Hematopoietic multipotent progenitor cell (in vitro differentiated cells): ENCODE measurements at places on chromosomes 1 and 21. TPM values are rescaled to one million over a fixed set of nuclear protein-coding genes. Genes with fewer than 3 reads are reported as not detected.

DNA sequence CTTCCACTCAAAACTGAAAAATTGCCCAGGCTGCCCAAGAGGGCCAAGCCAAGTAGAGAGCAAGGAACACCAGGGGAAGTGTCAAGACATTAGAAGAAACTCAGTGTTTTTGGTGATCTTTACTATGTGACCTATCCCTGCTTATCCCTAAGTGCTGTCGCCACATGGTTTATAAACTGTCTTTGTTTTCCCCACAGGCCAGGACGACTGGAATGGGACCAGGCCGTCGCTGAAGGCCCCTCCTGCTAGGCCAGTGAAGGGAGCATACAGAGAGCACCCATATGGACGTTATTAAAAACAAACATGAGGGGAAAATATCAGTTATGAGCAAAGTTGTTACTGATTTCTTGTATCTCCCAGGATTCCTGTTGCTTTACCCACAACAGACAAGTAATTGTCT lies 28.7 kb downstream of the KHDRBS1 start:
- DNase-seq = no peak

DNA sequence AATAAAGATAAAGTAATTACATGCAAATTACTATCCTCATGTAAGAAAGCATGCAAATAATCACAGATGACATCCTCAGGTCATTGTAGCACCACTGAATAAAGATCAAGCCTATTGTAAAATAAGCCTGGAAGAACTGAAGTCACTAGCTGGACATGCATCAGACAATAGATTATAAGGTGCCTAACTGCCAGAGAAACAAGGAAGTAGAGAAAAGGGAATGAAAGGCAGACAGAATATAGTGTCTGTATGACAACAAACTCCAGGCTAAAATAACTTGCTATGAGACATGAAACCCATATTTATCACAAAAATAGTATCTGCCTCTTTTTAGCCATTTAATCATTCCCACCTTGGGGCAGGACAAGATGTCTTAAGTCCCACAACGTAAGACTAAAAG lies 108.7 kb downstream of the ENAH start:
- no peak for DNase-seq

RXRG gene
- total RNA-seq = not detected

- no peak for DNase-seq
These were observed 469.0 kb upstream of the VAMP3 start for GRCh38 chr1:7302126-7302525.

CDC42 gene
- 160 TPM for total RNA-seq

DNA sequence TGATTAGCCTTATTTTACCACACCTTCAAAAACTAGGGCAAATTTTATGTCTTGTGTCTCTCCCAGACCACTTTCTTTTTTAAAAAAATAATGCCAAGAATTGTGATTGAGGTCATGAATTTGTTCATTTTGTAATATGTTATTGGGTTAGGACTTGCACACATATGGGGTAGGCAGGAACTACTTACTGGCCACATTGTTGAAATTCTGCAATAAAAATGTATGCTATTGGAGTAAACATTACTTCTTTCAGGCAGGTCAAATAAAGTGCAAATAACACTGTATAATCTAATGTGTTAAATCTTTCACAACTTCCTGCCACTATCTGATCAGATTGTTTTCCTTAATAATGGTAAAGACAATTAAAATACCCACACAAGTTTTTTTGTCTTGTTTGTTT lies 166.6 kb upstream of the COL11A1 start:
- no peak for DNase-seq

DNA sequence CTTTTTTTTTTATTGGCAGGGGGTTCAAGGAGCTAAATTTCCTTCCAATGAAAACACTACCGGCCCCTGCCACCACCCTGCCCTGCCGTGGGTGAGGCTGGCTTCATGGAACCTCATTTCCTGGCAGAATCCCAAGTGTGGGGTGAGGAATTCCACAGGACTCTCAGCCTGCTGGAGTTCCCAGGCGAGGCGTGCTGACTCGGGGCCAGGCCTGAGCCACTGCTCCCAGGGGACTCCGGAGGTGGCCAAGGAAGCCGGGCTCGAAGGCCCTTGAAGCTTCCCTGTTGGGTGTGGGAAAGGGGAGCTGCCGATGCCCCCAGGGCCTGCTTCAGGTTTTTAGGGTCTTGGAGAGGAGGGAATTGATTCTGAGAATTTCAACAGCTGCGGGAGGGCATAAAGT lies 95.3 kb upstream of the ACTRT2 start:
- no peak for DNase-seq

- no peak for DNase-seq
These were observed 19.9 kb downstream of the ABCA4 start for GRCh38 chr1:94100785-94101612.

GPR25 gene
- under 0.01 TPM for total RNA-seq

DNA sequence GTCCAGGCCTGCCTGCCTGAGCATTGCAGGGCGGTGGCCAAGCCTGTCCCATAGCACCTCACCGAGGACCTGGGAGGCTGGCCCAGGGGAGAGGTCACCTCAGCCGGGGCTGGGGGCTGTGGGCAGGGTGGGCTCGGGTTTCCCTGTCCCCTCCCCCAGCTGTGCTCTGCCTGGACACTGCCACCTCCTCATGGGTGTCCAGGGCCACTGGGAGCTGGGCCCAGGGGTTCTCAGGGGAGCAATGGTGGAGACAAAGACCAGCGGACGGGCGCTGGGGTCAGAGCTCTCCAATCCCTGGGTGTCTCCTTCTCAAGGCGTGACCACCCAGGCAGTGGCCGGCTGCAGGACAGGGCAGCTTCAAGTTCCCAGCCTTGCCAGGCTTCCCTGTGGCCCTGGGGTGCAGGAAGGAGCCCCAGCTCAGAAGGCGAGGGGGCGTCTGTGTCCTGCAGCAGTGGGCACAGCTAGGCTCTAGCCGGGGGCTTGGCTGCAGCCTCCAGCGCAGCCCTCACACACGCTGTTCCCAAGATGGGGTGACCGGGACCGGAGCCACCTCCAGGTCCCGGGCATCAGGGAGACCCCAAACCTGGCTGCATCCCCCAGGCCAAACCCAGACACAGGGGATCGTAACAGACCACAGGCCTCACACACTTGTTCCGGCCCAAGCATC lies 29.0 kb downstream of the TP73 start:
- no peak for DNase-seq

DPT gene
- not detected for total RNA-seq

CD34 gene
- total RNA-seq = 126 TPM

CFAP45 gene
- 0.81 TPM for total RNA-seq

- no peak for DNase-seq
These were observed 58.9 kb downstream of the TEX35 start for GRCh38 chr1:178571807-178572206.

GRCh38 chr1:234975941-234976860 lies 152.4 kb downstream of the TOMM20 start:
- DNase-seq = no peak

SLC2A5 gene
- 63.8 TPM for total RNA-seq

- DNase-seq = no peak
These were observed 2.0 kb downstream of the ARHGAP29 start for GRCh38 chr1:94235189-94236012.

DNA sequence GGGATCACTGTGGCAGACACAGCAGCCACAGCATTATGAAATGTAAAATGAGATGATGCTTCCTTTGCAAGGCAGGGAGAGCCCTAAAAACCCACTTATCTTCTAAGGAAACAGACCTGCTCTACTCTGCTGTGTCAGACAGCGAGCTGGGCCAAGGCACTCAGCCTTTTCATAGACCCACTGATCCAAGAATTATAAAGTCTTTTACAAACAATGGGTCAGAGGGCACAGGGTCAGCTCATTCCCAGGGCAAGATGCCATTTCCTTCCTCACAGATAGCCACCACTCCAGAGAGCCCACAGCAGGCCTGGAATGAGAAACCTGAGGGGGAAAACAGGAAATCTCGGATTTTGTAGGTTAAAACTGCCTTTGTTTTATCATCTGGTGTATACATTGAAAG lies 42.9 kb downstream of the CASQ2 start:
- DNase-seq = no peak

ICOSLG gene
- 4.3 TPM for total RNA-seq

GRCh38 chr1:66348776-66349175 lies 185.2 kb upstream of the SGIP1 start:
- no peak for DNase-seq

DNA sequence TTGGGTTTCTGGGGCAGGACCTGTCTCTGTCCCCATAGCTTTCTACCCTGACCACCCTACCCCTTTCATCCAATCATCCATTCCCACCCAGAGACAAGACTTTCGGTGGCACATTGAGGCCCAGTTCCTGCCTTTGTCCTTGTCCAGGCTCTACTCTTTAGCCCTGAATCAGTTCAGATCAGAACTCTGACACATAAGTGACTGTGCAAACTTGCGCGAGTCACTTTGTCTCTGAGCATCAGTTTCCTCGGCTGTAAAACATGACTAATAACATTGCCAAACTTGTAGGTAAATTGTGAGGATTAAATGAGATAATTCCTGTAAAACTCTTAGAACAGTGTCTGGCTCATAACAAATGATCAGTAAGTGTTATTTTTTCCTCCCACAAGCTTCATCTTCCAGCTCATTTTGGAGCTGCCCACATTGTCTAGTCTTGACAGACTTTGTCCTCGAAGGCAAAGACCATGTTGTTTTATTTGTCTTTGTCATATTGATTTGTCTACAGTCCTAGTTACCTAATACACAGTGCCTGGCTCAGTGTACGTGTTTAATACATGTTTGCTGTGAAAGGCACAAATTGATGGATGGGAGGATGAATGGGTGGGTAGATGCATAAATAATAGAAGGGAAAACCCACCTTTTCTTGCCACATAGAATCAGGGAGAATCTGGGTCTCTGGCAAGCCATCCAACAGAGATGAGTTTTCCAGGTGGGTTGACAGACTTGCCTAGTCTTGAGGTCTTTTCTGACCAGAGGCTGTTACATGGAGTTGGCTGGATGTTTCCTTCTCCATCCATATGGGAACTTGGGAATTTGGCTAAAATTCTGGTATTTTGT lies 262.9 kb downstream of the OMA1 start:
- DNase-seq = no peak

- no peak for DNase-seq
These were observed 2.9 kb upstream of the CCN1 start for GRCh38 chr1:85577419-85578320.

C1QTNF12 gene
- total RNA-seq = 0.27 TPM

OR2T2 gene
- total RNA-seq = under 0.01 TPM

DNA sequence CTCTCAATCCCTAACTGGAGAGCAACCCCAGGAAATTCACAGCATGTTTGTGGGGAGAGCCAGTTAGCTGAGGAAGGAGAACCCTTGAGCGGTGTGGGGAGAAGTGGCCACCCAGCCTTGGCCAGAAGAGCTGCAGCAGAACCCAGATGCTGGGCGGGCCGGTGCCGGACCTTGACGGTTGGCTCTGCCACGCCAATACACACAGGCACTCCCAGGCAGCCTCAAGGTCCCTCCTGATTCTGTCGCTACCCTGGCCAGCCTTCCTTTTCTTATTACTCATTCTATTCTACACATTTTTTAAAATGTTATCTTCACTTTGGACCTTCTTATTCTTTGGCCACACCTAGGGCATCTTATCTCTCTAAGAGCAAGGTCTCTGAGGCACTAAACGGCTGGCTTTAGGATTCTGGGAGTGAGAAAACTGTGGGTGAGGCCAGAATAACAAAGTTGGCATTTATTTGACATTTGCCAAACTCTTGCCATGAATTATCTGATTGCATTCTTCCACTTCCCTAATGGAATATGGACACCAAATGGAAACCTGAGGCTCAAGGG lies 50.4 kb upstream of the GPR37L1 start:
- no peak for DNase-seq

- no peak for DNase-seq
These were observed 102.9 kb upstream of the TLR5 start for GRCh38 chr1:223245983-223246382.

- DNase-seq = no peak
These were observed 6.7 kb upstream of the INKA2 start for GRCh38 chr1:111745675-111746613.

DNA sequence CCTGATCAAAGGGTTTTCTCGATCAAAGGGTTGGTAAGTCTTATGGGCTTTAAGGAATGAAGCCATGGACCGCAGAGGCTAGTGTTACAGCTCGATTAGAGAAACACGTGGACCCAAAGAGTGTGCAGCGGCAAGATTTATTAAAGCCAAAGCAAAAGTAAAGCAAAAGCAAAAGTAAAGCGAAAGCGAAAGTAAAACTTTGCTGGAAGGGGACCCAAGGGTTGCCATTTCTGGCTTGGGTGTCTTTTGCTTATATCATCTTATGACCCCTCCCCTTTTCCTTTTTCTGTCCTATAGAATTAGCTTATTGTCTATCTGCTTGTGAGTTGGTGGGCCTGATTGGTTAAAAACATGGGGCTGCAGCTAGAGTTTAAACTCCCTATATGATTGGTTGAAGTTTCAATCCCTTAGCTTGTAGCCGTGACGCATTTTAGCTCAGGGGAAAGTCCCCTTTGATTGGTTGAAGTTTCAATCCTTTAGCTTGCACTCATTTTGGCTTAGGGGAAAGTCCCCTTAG lies 957.0 kb downstream of the AMY1C start:
- no peak for DNase-seq

APCS gene
- not detected for total RNA-seq

GRCh38 chr21:36639769-36640168 lies 59.1 kb upstream of the SIM2 start:
- DNase-seq = no peak

- DNase-seq = no peak
These were observed 85.7 kb upstream of the KRTAP19-8 start for GRCh38 chr21:31124010-31124409.

- DNase-seq = no peak
These were observed 33.4 kb downstream of the HMCN1 start for GRCh38 chr1:185767508-185768120.

PLA2G2C gene
- total RNA-seq = not detected

DNA sequence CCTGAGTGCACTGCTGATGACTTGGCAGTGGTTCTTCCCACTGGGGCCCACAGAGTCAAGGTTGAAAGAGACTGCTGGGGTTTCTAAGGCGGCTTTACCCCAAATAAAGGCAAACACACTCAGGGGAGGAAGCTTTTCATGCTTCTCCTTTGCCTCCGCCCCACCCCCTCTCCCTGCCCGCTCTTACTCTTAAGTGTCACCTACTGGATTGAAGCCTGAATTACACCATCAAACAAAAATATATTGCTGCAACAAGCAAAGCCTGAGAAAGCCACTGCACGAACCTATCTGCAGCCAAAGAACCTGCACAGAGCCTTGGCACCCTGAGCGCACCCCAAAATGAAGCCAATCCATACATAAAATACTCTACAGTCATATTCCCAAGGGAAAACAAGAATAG lies 63.1 kb downstream of the PTGFR start:
- DNase-seq = no peak

RNU5D-1 gene
- not detected for total RNA-seq

XCL1 gene
- not detected for total RNA-seq

GRCh38 chr1:77605246-77606026 lies 77.0 kb downstream of the ZZZ3 start:
- DNase-seq = peak; percentile 31

DNA sequence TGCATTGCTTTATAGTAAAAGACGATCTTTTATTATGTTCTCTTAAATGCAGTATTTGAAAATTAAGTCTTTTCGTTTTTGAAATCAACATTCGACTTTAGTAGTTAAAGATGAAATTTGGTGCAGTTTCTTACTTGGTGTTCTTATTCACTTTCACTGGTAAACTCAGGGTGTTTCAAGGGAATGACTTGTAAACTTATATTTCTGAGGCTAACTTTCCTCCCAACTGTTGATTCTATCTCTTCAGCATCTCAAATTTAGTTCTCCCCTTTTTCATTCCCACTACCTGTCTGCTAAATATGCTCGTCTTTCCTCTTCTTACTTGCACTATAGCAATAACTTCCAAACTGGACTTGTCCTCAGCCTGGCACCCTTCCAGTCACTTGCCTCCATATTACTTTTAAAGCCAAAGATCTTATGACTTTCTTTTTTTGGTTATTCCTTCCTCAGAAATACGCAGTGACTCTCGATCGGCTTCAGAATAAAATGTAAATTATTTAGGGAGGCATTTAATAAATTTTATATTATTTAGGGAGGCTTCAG lies 988 bp downstream of the SLC35A3 start:
- DNase-seq = peak; percentile 1

ANXA9 gene
- 0.54 TPM for total RNA-seq
